ENCODE measurements at places on chromosomes 11 and 22. TPM values are rescaled to one million over a fixed set of nuclear protein-coding genes. Genes with fewer than 3 reads are reported as not detected.

Gene CATSPERZ
- 3.4 TPM for total RNA-seq

Gene BACE1
- total RNA-seq, result 7.7 TPM

Gene CHCHD10
- total RNA-seq, result 159 TPM

Gene CDKN1C
- total RNA-seq, result 0.56 TPM

Gene CD6
- 0.12 TPM for total RNA-seq

Gene MUC6
- total RNA-seq, result not detected

Gene CCDC188
- not detected for total RNA-seq

Gene APOA1
- total RNA-seq, result 0.23 TPM

Gene SMIM35
- total RNA-seq, result not detected

Gene OTOG
- not detected for total RNA-seq

Gene OR52I2
- total RNA-seq, result not detected

Gene C22orf15
- not detected for total RNA-seq

Gene HTR3B
- total RNA-seq, result not detected

Gene C11orf98
- total RNA-seq, result 146 TPM

Gene MYOD1
- total RNA-seq, result not detected

Gene TUT1
- total RNA-seq, result 14.5 TPM

Gene FAT3
- 0.38 TPM for total RNA-seq

Gene ZP1
- total RNA-seq, result 0.11 TPM

Gene SULT4A1
- not detected for total RNA-seq

Gene MCAM
- total RNA-seq, result 9.5 TPM

Gene CHRNA10
- total RNA-seq, result 1.3 TPM

Gene SAA4
- total RNA-seq, result not detected

Gene POTEH
- not detected for total RNA-seq

Gene TMA7B
- not detected for total RNA-seq

Gene IL17REL
- total RNA-seq, result not detected

Gene SCGB2A2
- not detected for total RNA-seq

Gene BEST1
- total RNA-seq, result 5.8 TPM

Gene MRGPRX3
- total RNA-seq, result not detected

Gene GAL3ST1
- 6.6 TPM for total RNA-seq

Gene GPHA2
- total RNA-seq, result not detected

Gene APOL1
- 7.7 TPM for total RNA-seq

Gene LARGE1
- 4.1 TPM for total RNA-seq

Gene ROM1
- 4.6 TPM for total RNA-seq

Gene DBX1
- not detected for total RNA-seq

Gene HOATZ
- not detected for total RNA-seq

Gene BTBD18
- not detected for total RNA-seq

Gene ANGPTL5
- total RNA-seq, result not detected

Gene OR51I2
- not detected for total RNA-seq

Gene APOL3
- 0.05 TPM for total RNA-seq

Gene DDX17
- total RNA-seq, result 104 TPM

Gene MMP1
- 1.2 TPM for total RNA-seq

Gene NEAT1
- 258 TPM for total RNA-seq

Gene SLC29A2
- total RNA-seq, result 3.3 TPM

Gene TMEM218
- total RNA-seq, result 21.3 TPM

Gene PDGFD
- 8.6 TPM for total RNA-seq

Gene DGCR6
- 0.55 TPM for total RNA-seq

Gene WEE1
- 19.1 TPM for total RNA-seq
